ENCODE measurements at places on chromosomes 13 and 19. TPM values are rescaled to one million over a fixed set of nuclear protein-coding genes. Genes with fewer than 3 reads are reported as not detected.
A peak's percentile ranks its signal among the peaks of the same experiment; 100 is the strongest.

DNA sequence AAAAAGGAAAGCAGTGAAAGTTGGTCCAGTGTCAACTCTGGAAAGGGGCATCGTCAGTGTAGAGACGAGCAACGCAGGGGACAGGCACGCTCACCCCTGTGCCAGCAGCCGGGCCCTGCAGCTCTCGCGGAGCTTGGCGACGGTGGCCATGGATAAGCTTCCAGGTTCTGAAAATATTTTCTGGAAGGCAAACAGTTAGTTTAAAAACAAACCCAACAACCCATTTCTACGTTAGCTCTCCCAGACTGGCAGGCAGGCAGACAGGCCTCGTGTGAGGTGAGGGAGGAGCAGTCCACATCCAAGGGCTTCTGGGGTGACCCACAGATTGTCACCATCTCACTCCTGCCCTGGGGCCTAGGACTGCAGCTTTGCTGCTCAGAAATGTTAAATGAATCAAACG is 27.4 kb downstream of the LAMP1 start:
- no peak for DNase-seq

- peak; percentile 92 for DNase-seq
Measured at GRCh38 chr19:14089662-14090508, 666 bp downstream of the SAMD1 start.

DNA sequence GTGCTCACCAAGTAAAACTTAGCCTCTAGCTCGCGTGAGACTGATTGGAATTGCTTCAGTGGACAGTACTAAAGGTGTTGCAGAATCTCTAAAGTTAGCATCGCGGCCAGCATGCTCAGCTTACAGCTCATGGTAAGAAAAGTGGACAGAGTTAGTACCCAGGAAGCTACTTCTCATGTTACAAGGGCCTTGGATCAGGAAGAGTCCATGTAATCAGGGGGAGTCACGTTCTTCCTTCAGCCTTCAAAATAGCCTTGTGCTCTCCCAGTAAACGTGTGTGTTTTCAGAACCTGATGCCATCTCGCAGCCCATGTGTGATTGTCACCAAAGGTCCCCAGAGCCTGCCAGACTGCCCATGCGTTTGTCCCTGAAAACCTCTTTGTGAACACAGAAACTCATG is 195.8 kb upstream of the RNF113B start:
- no peak for DNase-seq

GRCh38 chr19:37467608-37468090 is 405 bp upstream of the ZNF569 start:
- DNase-seq = no peak

DNA sequence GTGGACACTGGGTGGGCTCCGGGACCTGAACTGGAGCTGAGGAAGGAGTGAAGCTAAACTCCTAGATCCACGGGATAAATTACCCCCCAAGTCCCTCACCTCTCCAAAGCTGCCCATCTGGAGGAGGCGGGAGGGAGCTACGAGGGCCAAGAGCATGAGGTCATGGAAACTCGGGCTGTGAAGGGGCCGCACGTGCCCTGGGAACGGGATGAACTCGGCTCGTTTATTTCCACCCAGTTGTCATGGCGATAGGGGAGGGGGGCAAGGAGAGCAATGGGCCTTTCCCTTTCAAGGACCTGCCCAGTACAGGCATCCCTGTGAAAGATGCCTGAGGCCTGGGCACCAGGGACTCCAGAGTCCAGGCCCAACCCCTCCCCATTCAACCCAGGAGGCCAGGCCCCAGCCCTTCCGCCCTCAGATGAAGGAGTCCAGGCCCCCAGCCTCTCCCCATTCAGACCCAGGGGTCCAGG is 3.8 kb downstream of the PPP1R12C start:
- no peak for DNase-seq

DNA sequence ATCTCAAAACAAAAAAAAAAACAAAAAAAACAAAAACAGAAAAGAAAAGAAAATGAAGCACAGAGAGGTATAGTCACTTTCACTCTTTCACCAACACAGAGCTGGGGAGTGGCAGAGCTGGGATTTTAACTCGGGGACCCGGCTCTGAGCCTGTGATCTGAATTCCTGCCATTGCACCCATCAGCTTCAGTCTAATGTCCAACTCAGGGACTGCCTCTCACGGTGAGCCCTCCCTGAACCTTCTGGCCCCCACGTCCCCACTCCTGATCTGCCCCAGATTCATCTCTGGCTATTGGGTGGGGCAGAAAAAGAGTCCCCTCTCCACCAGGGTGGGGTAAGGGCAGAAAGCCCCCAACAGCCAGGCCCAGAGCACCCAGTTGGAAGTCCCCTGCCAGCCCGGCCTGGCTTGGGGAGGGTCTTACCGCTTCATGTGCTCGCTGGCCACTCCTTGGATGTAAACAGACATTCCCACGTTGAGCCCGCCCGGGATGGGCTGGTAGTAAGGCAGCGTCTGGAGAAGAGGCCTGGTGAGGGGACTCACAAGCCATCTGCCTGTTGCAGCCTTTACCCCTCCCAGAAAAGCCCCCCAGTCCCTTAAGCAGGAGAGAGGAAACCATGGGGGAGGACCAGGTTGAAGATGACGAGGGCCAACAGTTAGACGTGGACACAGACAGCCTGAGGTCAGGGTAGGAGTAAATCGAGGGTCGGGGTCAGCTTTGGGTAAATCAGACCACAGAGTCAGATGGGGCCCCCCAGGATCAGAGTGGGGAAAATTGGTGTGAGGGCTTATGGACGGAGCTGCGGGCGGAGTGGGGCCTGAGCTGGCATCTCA is 520 bp downstream of the LGALS4 start:
- no peak for DNase-seq

DNA sequence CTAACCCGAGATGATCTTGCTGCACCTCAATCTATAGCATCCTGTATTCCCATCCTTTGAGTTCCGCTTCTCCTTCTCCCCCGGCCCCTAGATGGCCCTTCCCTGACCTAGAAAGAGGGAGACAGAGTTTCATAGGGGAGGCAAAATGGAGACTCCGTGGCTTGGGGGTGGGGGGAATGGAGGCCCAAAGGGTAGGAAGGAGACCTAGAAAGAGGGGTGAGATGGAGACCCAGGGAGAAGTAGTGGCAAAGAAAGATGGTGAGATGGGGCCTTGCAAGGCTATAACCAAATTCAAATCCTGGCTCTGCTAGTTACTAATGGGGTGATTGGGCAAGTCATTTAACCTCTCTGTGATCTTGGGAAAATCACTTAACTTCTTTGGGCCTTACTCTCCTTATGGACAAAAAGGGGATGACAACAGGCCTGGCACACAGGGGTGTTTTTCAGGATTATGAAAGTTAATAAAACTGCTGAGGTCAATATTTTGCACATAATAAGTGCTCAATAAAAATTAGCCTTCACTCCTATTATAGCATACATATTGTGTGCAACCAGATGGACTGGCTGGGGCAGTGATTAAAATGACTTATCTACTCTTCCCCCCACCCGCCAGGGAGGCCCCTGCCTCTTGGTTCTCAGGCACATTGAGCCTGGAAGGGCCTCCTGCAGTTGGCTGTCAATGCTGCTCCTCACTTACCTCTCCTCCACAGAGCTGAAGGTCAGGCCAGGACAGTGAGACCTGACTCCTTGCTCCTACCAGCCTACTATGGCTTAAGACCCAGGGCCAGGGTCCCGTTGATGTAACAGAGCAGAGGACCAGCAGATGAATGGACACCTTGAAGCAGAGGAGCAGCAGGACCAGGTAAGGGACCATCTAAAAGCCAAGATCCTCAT is 633 bp downstream of the SPHK2 start:
- peak; percentile 78 for DNase-seq

- DNase-seq = no peak
Measured at GRCh38 chr19:3849787-3850186, 19.1 kb downstream of the ZFR2 start.

DNA sequence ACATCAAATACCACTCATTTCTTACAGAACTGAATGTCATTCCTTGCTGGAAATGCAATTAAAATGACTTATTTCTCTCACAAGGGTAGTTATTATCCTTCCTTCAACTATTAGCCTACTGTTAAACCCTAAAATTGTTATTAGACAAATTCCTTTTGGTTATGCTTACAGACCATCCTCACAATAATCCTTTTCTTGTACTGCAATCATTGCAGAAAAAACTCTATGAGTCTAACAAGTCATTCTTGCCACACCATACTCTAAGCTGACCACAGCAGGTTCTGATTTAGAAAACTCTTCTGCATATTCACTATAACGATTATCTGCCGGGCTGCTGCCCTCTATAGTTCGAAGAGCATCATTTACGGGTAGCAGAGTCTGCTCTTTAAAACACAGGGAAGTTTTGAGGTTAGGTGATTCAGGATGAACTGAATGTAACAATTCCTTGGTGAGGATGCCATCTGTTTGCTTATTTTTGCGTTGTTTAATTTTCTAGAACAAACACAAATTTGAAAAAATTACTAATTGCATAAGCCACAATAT is 38.2 kb downstream of the MTMR6 start:
- no peak for DNase-seq

GRCh38 chr13:70893832-70894231 is 785.6 kb upstream of the KLHL1 start:
- DNase-seq = no peak

DNA sequence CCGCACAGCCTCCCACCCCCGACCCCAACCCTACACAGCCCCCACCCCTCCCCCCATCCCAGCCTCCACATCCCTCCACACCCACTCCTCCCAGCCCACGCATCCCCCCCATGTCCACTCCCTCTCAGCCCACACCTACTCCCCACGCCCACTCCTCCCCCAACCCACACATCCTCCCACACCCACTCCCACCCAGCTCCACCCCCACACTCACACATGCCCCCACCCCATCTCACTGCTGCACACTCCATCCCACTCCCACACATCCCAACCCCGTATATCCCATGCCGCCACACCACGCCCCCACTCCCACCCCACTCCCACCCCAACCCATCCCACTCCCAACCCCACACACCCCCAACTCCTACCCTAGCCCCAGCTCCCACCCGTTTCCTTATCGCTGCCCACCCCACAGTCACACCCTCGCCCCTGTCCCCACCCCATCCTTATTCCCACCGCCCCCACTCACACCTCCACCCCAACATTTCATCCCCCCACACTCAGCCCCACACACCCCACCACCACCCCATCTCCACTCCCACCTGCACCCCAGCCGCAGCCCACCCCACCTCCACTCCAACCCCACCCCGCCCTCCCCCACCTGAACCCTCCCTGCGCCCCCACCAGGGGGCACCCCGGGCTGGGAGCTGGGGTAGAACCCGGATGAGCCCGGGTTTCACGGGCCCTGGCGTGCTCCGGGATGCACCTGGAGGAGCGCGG is 809 bp downstream of the TDRD12 start:
- DNase-seq = no peak

DNA sequence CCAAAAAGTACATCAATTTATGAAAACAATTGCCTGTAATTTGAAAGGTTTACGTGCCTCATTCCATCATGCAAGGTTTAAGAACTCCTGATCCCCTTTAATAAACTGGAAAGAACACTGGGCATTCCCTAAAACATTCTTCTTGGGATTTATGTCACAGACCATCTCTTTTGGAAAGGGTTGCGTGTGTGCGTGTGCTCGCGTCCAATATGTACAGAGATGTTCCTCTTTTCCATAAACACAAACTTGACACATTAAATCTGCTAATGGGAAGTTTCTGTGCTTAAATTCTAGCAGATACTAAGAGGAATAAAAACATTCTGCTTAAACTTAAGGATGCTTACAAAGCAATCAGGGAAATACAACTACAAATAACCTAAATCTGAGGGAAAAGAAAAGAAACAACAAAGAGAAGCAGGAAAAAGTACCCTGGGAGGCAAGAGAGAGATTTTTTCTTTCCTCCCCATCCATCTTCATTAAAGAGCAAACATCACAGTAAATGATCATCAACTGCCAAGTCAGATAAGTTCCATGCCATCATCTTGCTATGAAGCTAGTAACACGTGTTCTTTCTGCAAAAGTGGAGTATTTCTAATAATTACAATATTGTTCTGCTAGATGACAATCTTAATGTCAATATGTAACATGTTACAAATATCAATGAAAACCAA is 83.7 kb downstream of the STK24 start:
- no peak for DNase-seq

DNA sequence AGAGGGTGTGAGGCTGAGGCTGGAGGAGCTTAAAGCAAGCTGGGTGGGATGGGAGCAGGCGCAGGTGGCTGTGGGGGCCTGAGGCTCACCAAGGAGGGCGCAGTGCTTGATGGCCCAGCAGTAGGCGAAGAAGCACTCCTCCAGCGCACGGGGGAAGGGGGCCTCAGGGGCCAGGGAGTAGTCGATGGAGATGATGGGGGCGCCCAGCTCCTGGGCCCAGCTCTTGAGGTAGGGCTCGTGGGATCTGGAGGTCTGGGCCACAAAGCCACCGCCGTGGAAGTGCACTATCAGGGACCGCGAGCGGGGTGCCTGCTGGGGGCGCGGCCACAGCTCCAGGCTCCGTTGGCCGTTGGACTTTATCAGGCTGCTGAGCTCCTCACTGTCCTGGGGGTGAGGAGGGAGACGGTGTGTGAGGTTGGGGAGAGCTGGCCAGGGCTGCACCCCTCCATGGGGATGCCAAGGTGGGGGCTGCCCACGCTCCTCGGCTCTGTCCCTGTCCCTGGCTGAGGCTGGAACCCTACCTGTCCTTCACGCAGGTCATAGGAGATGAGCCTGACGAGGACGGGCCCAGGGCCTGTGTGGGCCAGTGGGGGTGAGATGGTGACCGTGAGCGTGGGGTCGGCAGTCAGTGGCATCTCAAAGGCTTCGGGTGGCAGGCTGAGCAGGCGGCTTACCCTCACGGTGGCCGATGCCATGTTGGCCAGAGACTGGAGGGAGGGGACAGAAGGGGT is 17.2 kb upstream of the CNFN start:
- no peak for DNase-seq

GRCh38 chr13:40624383-40624782 is 42.1 kb downstream of the FOXO1 start:
- DNase-seq = no peak

GRCh38 chr13:111924678-111925075 is 142.3 kb upstream of the SOX1 start:
- no peak for DNase-seq

DNA sequence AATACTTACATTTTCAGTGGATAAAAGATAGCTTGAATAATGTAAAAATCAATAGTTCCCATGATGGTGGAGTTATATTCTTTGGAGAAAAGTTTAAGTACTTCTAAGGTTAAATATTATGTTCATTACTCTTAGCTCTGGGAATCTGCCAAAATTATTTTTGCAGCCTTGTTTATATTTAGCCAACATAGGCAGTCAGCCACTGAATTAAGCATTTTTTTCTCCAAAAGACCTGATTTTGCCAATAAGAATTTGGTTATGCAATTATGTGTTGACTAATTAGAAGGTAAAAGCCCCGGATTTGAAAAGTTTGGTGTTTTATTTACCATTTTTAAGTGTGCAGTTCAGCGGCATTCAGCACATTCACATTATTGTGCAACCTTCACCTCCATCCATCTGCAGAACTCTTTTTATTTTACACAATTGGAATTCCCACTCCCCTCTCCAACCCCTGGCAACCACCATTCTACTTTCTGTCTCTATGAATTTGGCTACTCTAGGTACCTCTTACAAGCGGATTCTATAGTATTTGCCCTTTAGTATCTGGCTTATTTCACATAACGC is 90.1 kb upstream of the C1QTNF9B start:
- no peak for DNase-seq

GRCh38 chr13:108069521-108070210 is 145.7 kb downstream of the LIG4 start:
- DNase-seq = no peak

FSD1 gene
- polyA plus RNA-seq = 3.0 TPM

ZNF121 gene
- polyA plus RNA-seq = 9.1 TPM

SOX1 gene
- not detected for polyA plus RNA-seq

AP1M2 gene
- polyA plus RNA-seq = 0.74 TPM

ZNF729 gene
- polyA plus RNA-seq = not detected

SIGLEC12 gene
- 2.4 TPM for polyA plus RNA-seq

BEST2 gene
- not detected for polyA plus RNA-seq

ZNF544 gene
- 24.8 TPM for polyA plus RNA-seq
